ENCODE measurements at places on chromosomes 1 and 21. TPM values are rescaled to one million over a fixed set of nuclear protein-coding genes. Genes with fewer than 3 reads are reported as not detected.

DNA sequence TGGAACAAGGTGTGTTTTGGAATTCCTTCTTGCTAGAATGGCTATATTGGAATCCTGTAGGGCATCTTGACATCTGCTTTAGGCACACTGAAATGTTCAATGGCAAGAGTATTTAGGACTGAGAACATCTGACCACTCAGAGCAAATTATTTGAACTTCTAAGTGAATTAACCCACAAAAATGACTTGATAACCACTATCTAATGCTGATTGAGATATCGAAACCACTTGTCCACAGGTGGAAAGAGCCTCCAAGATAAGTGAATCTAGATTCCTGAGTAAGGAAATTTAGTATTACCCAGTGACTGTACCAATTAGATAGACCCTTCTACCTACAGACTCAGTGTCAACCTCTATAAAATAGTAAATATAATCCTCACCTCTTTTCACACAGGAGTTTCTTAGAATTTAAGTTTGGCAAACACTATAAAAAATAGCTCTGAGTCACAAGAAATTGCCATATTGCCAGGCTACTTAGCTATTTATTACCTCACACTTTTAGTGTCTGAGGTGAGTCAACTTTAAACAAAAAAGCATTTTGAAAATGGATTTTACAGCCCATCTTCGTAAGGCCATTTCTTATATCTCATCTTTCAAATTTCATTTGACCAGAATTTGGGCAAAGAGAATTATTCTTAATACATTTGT is 421.8 kb downstream of the PTBP2 start:
- DNase-seq = no peak

GRCh38 chr1:19204446-19205266 is 5.4 kb downstream of the UBR4 start:
- no peak for DNase-seq

The PDE4B gene
- total RNA-seq = 20.8 TPM

- no peak for DNase-seq
Measured at GRCh38 chr1:205068001-205068400, 16.3 kb downstream of the TMEM81 start.

DNA sequence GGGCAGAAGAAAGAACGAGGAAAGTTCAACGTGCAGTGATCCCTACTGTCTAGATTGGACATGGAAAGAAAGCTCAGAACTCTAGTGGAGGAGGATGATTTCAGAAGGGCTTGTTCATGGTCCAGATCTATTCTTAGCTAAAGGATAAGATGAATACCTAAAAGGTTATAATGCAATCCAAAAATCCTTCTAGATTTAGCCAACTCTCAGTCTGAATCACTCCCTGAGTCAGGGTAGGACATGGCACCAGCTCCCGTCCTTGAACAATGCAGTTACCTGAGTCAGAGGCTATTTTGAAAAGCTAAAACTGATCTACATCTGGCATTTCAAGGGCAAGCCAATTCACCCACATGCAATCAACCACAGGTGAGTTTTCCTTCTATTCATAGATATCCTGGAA is 38.8 kb upstream of the HIVEP3 start:
- DNase-seq = no peak

DNA sequence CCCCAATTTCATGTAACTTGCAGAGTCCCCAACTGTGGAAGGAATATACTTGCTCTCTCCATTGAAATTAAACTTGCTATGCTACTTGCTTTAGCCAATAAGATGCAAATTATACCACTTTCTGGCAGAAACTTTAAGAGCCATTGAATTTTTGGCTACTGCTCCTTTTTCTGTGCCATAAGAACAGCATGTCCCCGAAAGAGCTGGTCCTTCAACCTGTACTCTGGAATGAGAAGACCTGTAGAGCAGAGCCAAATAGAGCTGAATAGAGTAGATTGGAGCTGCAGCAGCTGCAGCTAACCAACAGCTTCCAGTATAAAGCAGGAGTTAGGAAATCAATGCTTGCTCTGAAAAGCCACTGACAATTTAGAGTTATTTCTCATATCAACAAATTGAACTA is 472.3 kb upstream of the B3GALT2 start:
- DNase-seq = no peak

GRCh38 chr1:162080472-162081015 is 11.1 kb downstream of the NOS1AP start:
- no peak for DNase-seq

The VHLL gene
- total RNA-seq = 0.42 TPM

The TCHHL1 gene
- total RNA-seq = not detected

DNA sequence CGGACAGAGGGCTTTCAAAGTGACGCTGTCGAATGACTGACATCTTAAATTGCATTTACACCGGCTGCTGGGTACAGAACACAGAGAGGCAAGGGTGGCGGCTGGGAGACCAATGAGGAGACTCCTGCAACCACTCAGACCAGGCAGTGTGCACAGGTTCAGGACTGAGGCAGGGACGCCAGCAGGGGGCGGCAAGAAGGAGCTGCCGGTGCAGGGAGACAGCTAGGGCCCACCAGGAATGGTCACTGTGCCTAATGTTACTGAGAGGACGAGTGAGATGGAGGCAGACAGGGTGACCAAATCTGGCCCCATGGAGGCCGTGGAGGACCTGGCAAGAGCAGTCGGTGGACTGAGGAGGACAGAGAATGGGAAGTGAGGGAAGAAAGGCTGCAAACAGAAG is 23.5 kb downstream of the GLIS1 start:
- DNase-seq = no peak

DNA sequence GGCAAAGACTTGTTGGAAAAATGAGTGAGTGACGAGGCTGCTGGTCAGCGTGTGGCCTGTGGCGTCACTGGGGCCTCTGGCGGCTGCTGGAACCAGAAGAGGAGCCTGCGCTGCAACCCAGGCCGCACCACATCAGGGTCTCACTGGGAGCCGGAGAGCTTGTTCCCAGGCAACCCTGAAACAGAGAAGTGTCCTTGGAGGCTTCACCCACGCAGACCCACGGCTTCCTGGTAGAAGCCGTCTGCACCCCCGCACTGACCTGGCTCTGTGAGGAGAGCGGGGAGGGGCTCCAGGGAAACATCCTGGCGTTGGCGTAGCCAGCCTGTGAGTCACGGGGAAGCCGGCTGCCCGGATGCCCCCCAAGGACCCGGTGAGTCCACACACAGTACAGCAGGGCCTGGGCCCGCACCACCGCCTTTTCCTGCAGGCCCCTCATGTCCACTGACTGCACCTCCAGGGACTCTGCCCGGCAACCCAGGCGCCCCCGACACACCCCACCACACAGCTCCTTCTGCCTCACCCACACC is 57.4 kb downstream of the COL6A1 start:
- DNase-seq = no peak

GRCh38 chr1:30184393-30185141 is 538.8 kb downstream of the MATN1 start:
- no peak for DNase-seq

- no peak for DNase-seq
Measured at GRCh38 chr21:45467221-45467779, 62.3 kb downstream of the COL18A1 start.
